ENCODE measurements at places on chromosomes 12 and 14.

- H3K27ac ChIP-seq, result no peak overlapping the region
- peaks cover 2% of the 10 kb centered on the region for H3K27me3 ChIP-seq
- no peak for DNase-seq
- H3K4me3 ChIP-seq, result no peak overlapping the region
- H3K36me3 ChIP-seq, result no peaks in the 10 kb centered on the region
Measured at GRCh38 chr12:13523536-13524307, 327.2 kb downstream of the EMP1 start.

- H3K4me3 ChIP-seq, result no peak overlapping the region
- no peaks in the 10 kb centered on the region for H3K27me3 ChIP-seq
- H3K4me1 ChIP-seq, result peaks cover 2% of the 10 kb centered on the region
- H3K36me3 ChIP-seq, result no peaks in the 10 kb centered on the region
Measured at GRCh38 chr14:105350450-105351244, 36.1 kb downstream of the PACS2 start.

- no peaks in the 10 kb centered on the region for H3K36me3 ChIP-seq
- DNase-seq, result no peak
- no peaks in the 10 kb centered on the region for H3K4me1 ChIP-seq
- H3K27me3 ChIP-seq, result peaks cover 34% of the 10 kb centered on the region
- H3K27ac ChIP-seq, result no peak overlapping the region
Measured at GRCh38 chr14:100727086-100727872, 587 bp downstream of the DLK1 start.

GRCh38 chr12:39620659-39621658 lies 1.4 kb upstream of the ABCD2 start:
- peak; percentile 90 for DNase-seq

GRCh38 chr14:53999061-53999488 lies 42.5 kb upstream of the BMP4 start:
- H3K4me3 ChIP-seq, result no peak overlapping the region
- H3K27ac ChIP-seq, result no peak overlapping the region
- DNase-seq, result no peak
- H3K36me3 ChIP-seq, result no peaks in the 10 kb centered on the region
- H3K4me1 ChIP-seq, result no peaks in the 10 kb centered on the region

DNA sequence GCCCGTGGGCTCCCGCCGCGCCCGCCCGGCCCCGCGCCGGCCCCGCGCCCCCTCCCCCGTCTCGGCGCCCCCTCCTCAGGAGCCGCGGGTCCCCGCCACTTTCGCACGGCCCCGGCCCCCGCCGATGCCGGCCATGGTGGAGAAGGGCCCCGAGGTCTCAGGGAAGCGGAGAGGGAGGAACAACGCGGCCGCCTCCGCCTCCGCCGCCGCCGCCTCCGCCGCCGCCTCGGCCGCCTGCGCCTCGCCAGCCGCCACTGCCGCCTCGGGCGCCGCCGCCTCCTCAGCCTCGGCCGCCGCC lies 263 bp downstream of the RCOR1 start:
- no peak for DNase-seq
- H3K4me1 ChIP-seq, result peaks cover 23% of the 10 kb centered on the region
- H3K36me3 ChIP-seq, result peaks cover 14% of the 10 kb centered on the region
- H3K27me3 ChIP-seq, result peaks cover 4% of the 10 kb centered on the region
- H3K27ac ChIP-seq, result no peak overlapping the region

DNA sequence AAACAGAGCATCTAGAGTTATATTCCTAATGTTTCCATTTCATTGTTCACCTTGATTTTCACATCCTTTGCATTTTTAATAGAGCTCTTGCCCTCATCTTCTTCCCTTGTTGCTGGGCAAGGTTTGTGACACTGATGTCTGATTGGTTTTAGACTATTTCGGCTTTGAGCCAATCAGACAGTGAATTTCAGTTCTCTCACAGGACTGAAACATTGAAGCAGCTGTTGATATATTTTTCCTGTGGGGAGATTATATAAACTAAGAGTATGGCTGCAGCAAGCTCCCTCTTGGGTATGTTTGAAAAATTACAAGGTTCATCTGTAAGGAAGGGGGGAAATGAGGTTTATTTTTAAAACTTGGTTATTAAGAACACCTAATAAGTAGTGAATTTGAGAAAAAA lies 51.2 kb downstream of the ATF7IP start:
- peak overlapping the region; percentile 36 for H3K4me3 ChIP-seq
- peak overlapping the region; percentile 66 for H3K27ac ChIP-seq
- H3K27me3 ChIP-seq, result no peaks in the 10 kb centered on the region
- H3K4me1 ChIP-seq, result peaks cover 36% of the 10 kb centered on the region
- H3K36me3 ChIP-seq, result peaks cover 40% of the 10 kb centered on the region

- H3K27me3 ChIP-seq, result no peaks in the 10 kb centered on the region
- no peak overlapping the region for H3K4me3 ChIP-seq
- no peaks in the 10 kb centered on the region for H3K4me1 ChIP-seq
- no peaks in the 10 kb centered on the region for H3K36me3 ChIP-seq
- H3K27ac ChIP-seq, result no peak overlapping the region
Measured at GRCh38 chr14:103001226-103001625, 56.1 kb downstream of the CDC42BPB start.

DNA sequence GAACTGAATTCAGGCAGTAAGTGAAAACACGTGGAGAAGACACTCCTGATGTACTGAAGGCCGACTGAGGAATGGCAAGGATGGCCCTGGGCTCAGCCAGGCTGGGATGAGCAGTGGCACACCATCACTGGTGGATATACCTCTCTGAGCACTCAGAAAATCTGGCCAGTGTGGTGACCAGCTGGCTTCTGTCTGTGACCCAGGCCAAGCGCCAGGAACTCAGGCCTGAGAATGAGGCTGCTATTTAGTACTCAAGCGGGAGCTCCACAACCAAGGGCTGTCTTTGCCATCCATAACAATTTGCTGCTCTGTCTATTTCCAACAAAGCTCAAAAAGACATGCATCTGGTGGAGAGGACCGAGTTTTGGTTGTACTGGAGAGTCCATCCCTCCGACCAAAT lies 586.3 kb downstream of the BCL11B start:
- H3K27me3 ChIP-seq, result no peaks in the 10 kb centered on the region
- no peaks in the 10 kb centered on the region for H3K36me3 ChIP-seq
- no peak overlapping the region for H3K27ac ChIP-seq
- H3K4me3 ChIP-seq, result no peak overlapping the region
- peak; percentile 38 for DNase-seq

GRCh38 chr14:89317051-89317691 lies 99.9 kb downstream of the FOXN3 start:
- no peak overlapping the region for H3K27ac ChIP-seq
- peaks cover 19% of the 10 kb centered on the region for H3K4me1 ChIP-seq
- peaks cover 47% of the 10 kb centered on the region for H3K36me3 ChIP-seq

DNA sequence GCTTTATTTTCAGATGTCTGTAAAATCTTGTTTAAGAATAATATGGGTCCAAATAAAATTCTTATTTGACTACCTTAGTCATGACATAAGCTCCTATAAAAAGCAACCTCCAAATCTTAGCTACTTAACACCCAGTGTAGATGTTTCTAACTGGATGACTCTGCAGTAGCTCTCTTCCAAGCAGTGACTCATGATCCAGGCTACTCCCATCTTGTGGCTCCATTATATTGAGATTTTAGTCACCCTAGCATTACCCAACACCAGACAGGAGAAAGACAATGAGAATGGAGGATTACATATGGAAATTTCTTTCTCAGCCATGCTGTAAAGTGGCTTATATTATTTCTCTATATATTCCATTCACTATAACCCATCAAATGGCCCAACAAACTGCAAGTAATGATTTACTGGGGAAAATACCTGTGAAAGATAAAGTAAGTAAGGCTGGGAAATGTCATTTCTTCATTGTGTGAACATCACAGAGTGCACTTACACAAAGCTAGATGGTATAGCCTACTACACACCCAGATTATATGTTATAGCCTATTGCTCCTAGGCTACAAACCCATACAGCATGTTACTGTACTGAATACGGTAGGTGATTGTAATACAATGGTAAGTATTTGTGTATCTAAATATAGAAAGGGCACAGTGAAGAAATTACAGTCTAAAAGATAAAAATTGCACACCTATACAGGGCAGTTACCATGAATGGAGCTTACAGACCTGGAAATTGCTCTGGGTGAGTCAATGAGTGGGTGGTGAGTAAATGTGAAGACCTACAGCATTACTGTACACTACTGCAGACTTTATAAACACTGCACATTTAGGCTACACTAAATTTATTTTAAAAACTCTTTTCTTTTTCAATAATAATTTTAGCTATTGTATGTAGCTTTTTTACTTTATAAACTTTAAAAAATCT lies 163.2 kb downstream of the DYRK2 start:
- no peak overlapping the region for H3K27ac ChIP-seq
- no peak for DNase-seq
- no peak overlapping the region for H3K4me3 ChIP-seq
- no peaks in the 10 kb centered on the region for H3K27me3 ChIP-seq

GRCh38 chr14:96035456-96035855 lies 3.7 kb upstream of the C14orf132 start:
- H3K4me1 ChIP-seq, result peaks cover 13% of the 10 kb centered on the region

GRCh38 chr12:31736472-31736871 lies 7.7 kb upstream of the AMN1 start:
- DNase-seq, result peak; percentile 87
- peak overlapping the region; percentile 14 for H3K4me3 ChIP-seq
- H3K27me3 ChIP-seq, result no peaks in the 10 kb centered on the region
- no peaks in the 10 kb centered on the region for H3K36me3 ChIP-seq
- H3K4me1 ChIP-seq, result peaks cover 46% of the 10 kb centered on the region

DNA sequence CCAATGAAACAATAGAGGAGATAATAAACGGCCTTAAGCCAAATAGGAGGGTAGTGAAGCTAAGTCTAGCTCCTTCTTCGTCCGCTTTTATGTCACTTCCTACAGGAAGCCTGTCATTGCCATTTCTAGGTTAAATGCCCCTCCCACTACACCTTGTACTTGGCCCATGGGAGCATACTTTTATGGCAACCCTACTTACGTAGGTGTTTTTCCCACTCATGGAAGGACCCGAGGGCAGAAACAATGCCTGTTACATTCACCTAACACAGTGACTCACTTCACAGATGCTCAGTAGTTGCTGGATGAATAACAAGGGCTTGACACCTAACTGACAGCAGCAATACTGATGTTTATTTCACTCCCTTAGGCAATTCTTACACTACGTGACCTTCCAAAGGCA lies 44.5 kb downstream of the ALKBH1 start:
- peaks cover 2% of the 10 kb centered on the region for H3K4me1 ChIP-seq
- no peak overlapping the region for H3K4me3 ChIP-seq
- DNase-seq, result no peak
- no peak overlapping the region for H3K27ac ChIP-seq

DNA sequence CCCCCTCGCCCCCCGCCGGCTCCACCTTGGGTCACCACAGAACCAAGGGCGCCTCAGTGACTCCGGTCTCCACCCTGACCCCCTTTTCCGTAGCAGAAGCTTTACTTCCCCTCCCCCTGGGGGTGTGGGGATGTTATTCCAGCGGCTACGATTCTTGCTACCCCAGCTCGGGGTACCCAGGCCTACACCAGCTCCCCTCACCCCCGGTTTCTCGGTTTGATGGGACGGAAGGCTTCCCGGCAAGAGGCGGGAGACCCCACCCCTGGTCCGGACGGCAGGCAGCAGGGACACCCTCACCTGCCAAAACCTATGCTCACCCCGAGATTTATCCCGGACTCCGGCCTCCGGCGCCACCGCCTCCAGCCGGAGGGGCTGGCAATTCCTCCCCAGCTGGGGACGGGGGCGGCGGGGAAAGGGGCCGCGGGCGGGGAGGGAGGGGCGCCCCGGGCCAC lies 619 bp downstream of the RAB15 start:
- DNase-seq, result no peak
- no peak overlapping the region for H3K27ac ChIP-seq
- peak overlapping the region; percentile 74 for H3K4me3 ChIP-seq
- peaks cover 7% of the 10 kb centered on the region for H3K4me1 ChIP-seq

GRCh38 chr12:21384261-21384660 lies 11.6 kb downstream of the IAPP start:
- H3K36me3 ChIP-seq, result no peaks in the 10 kb centered on the region
- no peak overlapping the region for H3K4me3 ChIP-seq
- H3K27me3 ChIP-seq, result peaks cover 3% of the 10 kb centered on the region

GRCh38 chr12:64950711-64951298 lies 126.4 kb downstream of the TBC1D30 start:
- no peaks in the 10 kb centered on the region for H3K36me3 ChIP-seq
- peaks cover 12% of the 10 kb centered on the region for H3K27me3 ChIP-seq
- H3K27ac ChIP-seq, result no peak overlapping the region

DNA sequence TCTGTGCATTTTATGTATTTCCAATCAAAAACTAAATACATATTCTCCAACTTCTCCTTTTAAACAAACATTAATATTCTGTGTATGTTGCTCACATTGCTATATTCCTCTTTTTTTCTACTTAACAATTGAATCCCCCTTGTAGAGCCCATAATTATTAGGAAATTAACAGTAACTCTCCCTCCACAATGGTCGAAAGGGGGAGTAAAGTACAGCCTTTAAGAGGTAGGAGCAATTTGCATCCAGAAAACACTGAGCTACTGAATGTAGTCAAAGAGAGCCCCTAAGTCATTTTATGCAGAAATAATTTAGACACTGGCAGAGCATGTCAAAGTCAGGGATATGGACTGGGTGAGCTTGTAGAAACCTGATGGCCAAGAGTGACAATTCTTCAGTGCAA lies 57.2 kb upstream of the SCN8A start:
- H3K4me1 ChIP-seq, result peaks cover 7% of the 10 kb centered on the region
- H3K27ac ChIP-seq, result no peak overlapping the region
- no peaks in the 10 kb centered on the region for H3K36me3 ChIP-seq
- peaks cover 29% of the 10 kb centered on the region for H3K27me3 ChIP-seq

- DNase-seq, result no peak
- H3K27ac ChIP-seq, result no peak overlapping the region
- no peaks in the 10 kb centered on the region for H3K4me1 ChIP-seq
- no peaks in the 10 kb centered on the region for H3K27me3 ChIP-seq
- peaks cover 37% of the 10 kb centered on the region for H3K36me3 ChIP-seq
Measured at GRCh38 chr14:72986214-72986613, 40.7 kb downstream of the ZFYVE1 start.

DNA sequence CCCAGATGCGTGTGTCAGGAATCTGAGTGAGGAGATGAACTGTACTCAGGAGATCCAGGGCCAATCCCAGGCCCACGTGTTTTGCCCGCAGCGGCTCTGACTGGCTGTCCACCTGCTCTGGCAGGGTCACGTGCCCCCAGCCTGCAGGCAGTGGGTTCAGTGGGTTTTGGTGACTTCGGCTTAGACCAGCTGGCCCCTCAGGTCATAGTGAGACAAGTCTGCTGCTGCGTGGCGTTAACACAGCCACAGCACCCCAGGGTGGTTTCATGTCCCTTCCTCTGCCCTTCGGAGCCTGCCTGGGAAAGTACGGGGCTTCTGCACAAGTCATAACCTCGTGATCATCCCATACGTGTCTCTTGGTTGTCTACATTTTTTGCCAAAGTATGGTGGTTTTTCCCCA lies 2.6 kb downstream of the FBRSL1 start:
- peak overlapping the region; percentile 13 for H3K27ac ChIP-seq
- peaks cover 38% of the 10 kb centered on the region for H3K4me1 ChIP-seq
- no peak for DNase-seq
- no peaks in the 10 kb centered on the region for H3K27me3 ChIP-seq
- H3K4me3 ChIP-seq, result peak overlapping the region; percentile 76

DNA sequence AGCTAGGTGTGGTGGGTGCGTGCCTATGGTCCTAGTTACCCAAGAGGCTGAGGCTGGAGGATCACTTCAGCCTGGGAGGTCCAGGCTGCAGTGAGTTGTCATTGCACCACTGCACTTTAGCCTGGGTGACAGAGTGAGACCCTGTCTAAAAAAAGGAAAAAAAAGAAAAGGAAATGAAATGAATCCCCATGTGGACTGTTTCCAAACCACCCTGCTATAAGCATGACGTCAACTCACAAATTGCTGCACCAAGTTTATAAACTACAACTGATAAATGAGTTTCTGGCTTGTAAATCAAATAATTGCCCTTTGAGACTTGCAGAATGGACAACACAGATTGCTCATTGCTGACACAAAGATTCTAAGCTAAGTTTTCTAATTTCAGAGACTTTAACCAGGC lies 51.0 kb upstream of the STK38L start:
- H3K4me3 ChIP-seq, result no peak overlapping the region
- H3K4me1 ChIP-seq, result peaks cover 4% of the 10 kb centered on the region
- DNase-seq, result no peak
- no peaks in the 10 kb centered on the region for H3K36me3 ChIP-seq
